Chondrocyte (in vitro differentiated cells): ENCODE measurements at places on chromosomes 2 and 18. TPM values are rescaled to one million over a fixed set of nuclear protein-coding genes. Genes with fewer than 3 reads are reported as not detected.

Gene ZNF804A
- total RNA-seq: not detected in 3 replicates

GRCh38 chr2:10328670-10329579 is 26.2 kb downstream of the HPCAL1 start:
- peaks cover 64% of the 10 kb centered on the region for H3K4me1 ChIP-seq
- no peak overlapping the region for H3K4me3 ChIP-seq
- DNase-seq: no peak

Gene CCT7
- 182 to 214 TPM (median 192 TPM) in 3 replicates for total RNA-seq

- peaks cover 34% of the 10 kb centered on the region for H3K4me1 ChIP-seq
- no peak for DNase-seq
- H3K4me3 ChIP-seq: no peak overlapping the region
Measured at GRCh38 chr2:98460573-98461497, 16.2 kb downstream of the INPP4A start.

DNA sequence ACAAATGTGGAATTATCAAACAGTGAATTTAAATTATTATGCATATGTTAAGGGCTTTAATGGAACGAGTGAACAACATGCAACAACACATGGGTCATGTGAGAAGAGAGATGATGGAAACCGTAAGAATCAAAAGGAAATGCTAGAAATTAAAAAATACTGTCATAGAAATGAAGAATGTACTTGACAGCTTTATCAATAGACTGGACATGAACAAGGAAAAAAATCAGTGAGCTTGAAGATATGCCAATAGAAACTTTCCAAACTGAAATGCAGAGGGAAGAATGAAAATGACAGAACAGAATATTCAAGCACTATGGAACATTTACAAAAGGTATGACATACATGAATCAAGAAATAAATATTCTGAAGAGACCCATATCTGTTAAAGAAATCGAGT is 117.7 kb upstream of the KCNJ3 start:
- H3K27ac ChIP-seq: no peak overlapping the region
- H3K36me3 ChIP-seq: no peaks in the 10 kb centered on the region
- no peak overlapping the region for H3K4me3 ChIP-seq
- DNase-seq: no peak

Gene LBH
- 88.6 to 96.6 TPM (median 88.8 TPM) in 3 replicates for total RNA-seq

- H3K4me1 ChIP-seq: no peaks in the 10 kb centered on the region
- peaks cover 33% of the 10 kb centered on the region for H3K27me3 ChIP-seq
- H3K4me3 ChIP-seq: no peak overlapping the region
- DNase-seq: no peak
- H3K36me3 ChIP-seq: no peaks in the 10 kb centered on the region
Measured at GRCh38 chr2:23322567-23323197, 62.3 kb upstream of the KLHL29 start.

Gene MC2R
- not detected in 3 replicates for total RNA-seq
